ENCODE measurements at places on chromosomes 6 and 20.

- DNase-seq = no peak
Measured at GRCh38 chr6:106736502-106736901, 107.1 kb downstream of the QRSL1 start.

DNA sequence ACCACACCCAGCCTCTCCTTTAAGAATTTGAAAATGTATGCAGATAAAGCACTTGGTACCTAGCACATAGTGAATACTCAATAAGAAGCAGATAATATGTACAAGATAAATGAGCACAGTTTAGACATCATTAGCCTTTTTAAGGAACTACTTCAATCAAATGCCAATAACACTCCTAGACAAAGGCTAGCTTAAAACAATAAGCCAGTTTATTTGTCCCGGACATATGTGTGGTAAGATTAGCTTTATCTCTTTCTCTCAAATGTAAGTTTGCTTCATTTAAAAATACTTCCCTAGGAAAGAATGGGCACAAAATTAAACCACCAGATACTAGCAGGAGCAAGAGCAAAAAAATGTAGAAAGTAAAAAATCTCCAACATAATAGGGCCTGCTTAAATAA lies 73.8 kb downstream of the MAP3K5 start:
- no peak for DNase-seq

DNA sequence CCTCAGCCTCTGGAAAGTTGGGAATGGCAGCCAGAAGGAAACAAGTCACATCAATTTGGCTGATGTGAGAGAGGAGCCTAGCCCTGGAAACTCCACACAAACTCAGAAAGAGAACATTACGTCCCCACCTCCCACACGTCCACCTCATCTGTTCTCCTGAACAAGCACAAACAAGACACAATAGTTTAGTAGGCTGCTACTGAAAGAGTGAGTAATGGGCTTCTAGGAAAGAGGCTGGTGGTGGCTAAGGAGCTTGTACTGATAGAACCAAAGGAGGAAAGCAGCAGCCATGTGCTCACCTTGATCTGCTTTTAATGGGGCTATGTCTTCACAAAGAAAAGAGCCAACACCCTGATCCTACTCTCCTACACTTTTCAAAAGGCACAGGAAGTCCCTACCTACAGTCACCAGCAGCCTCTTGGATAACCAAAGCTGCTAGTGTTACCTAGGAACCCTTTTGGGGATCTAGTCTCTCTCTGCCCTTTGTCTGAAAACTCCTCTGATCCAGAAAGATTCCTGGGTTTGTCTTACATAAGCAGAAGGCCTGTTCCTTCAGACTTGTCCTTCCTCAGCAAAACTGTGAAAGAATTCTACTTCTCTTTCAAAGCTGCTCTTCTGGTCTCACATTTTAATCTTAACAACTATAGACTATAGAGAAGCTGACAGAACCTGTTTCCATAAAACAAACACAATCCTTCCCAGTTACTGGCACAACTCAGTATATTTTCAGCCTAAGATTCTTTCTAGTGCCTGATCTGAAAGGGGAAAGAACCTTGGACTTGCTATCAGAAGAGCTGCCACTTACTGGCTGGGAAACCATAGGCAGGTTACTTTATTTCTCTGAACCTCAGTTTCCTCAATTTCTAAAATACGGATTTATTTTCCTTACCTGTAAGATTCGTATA lies 3.1 kb downstream of the PLAGL2 start:
- no peak for DNase-seq

DNA sequence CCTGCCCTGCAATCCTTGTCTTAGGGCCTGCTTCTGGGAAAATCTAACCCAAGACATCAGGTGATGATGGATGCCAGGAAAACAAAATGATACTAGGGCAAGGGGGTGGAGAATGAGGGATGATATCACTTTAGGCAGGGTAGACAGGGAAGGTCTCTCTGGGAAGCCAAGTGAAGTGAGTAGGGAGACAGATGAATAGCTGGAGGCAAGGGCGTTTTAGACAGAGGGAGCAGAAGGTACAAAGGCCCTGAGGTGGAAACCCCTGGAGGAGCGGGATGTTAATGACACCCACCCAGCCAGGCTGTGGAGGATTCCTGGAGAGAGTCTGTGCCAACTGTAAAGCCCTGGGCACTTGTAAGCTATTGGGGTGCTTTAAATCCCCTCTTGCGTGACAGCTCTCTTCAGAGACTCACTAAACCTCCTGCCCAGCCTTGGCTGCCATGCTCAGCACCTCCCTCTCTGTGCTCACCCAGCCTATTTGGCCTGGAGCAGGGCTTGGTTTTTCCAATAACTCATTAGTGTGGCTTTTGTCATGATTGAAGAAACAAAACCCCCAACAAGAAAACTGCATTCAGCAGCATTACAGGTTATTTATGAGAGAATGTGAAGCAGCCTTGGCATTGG lies 12.4 kb upstream of the MDGA1 start:
- no peak for DNase-seq

DNA sequence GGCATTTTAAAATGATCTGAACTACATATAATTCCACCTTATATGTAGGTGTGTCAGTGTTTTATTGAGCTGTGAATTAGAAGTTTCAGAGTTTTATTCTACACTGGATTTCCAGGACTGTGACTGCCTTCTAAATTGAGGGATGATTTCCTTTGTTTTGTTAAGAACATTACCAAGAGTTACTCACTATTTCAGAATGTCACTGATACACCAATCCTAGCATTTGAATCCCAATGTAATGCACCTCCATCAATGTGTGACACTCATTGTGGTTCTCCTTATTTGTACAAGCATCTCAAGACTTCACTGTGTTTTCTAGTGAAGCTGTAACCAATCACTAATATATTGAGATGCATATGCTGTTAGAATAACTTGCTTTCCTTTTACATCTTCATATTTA lies 86.8 kb downstream of the PLCB1 start:
- peak; percentile 14 for DNase-seq

DNA sequence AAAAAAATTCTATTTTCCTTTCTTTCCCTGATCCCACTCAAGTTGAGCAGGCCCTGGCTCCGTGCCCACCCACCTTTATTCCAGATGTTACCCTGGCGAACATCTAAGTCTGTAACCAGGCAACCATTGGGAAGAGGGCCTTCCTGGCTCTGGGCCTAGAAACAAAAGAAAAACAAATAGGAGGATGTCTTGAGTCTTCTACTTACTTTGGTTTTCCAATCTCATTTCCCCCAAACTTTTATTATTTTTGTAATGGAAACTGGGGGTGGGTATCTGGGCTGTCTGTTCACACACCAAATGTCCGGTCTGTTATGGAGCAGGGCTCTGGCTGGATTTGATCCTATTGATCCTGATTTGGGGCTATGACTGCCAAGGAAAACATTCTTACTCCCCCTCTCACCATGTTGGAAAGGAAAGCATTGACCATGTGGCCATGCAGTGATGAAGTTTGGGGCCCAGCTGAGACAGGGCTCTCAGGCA lies 744.1 kb downstream of the DHX35 start:
- no peak for DNase-seq

DNA sequence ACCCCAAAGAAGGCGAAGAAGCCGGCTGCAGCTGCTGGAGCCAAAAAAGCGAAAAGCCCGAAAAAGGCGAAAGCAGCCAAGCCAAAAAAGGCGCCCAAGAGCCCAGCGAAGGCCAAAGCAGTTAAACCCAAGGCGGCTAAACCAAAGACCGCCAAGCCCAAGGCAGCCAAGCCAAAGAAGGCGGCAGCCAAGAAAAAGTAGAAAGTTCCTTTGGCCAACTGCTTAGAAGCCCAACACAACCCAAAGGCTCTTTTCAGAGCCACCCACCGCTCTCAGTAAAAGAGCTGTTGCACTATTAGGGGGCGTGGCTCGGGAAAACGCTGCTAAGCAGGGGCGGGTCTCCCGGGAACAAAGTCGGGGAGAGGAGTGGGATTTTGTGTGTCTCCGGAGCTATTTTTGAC lies 69.6 kb downstream of the HFE start:
- DNase-seq = peak; percentile 13

DNA sequence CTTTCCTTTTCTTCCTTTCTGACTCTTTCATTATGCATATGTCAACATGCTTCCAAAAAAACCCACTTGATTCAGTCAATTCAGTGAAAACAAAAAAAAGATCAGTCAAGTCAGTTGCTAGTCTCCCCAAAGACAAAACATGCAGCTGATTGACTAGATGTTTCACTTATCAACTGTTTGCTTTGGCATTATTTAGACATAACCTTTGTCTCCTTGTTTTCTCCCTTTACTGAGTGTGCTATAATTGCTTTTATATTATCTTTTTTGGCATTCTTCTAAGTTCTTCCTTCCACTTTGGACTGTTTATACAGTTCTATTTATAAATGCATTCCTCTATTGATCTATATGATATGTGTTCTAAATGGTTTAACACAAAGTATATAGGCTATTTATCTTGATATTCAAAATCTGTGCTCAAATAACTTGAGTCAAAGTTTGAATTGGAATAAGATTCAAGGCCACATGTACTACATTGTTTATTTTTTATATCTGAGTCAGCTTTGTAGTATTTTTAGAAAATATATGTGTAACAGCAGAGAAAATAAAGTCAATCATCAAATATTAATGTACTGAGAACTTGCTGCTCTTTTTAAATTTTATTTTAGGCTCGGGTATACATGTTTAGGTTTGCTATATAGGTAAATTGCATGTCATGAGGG lies 260.5 kb downstream of the CENPW start:
- DNase-seq = no peak

DNA sequence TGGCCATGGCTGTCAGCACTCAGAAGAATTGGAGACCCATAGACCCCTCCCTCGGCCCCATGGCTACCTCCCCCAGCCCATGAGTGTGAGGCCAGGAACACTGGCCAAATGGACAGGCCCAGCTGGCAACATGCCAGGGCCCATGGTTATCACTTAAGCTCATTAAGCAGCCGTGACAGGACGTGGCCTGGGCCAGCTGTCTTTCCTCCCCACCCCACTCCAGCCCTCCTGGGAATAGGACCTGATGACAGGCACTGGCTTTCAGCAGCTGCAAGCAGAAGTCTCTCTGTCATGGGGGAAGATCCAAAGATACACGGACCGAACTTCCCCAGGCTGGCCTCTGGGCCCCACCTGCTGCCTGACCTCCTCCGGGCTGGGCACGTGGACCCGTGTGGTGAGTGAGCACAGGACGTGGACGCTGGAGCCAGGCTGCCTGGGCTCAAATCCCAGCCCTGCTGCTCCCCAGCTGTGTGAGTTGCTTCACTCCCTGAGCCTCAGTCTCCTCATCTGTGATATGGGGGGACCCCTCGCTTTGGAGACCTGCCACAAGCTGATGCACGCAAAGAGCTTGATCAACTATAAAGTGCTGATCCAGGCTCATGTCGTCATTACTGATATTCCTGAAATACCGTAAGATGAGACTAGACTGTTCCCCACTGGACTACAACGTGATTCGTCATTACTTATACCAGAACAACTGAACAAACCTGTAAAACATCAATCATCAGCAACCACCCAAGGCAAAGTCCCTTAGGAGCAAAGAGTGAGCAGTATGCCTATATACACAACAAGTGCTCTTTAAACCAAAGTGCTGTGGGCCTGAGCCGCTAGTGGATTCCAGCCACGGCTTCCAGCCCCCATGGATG lies 22.0 kb upstream of the VSTM2L start:
- DNase-seq = no peak

GRCh38 chr6:100175814-100176310 lies 181.8 kb upstream of the MCHR2 start:
- peak; percentile 55 for DNase-seq

DNA sequence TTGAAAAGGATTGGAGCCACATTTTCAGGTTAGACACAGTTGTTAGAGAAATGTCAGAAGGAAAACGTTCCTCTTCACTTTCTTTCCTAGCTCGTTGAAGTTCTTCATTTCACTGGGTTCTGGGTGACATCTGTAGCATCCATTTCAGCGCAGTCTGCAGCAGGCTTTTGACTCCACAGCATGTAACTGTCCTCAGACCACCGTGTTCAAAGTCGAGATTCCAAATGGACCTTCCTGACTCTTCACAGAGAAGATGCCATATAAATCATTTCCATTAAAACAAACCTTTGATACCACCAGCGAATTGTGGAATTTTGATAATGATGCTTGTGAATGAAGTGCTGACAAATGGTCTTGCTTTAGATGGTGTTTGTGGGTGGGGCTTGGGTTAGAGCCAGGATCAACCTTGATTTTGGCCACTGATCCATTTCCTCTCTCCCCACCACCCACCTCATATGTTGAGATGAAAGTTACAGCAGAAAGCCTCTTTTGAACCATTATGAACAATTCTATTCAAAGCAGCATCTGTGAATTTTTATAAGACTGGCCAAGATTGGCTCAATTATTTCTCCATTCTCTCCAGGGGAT lies 185.3 kb upstream of the PREP start:
- DNase-seq = no peak

DNA sequence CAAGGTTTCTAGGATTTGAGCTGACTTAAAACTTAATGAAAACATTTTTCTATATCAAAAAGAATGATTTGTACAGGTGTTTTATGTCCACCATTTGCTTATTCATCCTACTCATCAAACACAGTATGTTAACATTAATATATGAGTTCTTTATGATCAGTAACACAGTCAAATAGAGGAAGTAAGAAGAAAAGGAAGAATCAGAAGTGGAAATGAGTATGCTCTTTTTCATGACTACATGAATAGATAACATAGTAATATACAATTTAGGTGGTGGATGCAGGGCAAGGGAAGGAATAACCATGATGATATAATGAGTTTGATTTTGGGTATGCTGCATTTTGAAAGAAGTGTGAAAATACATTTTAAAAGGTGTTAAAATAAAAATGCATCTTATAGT lies 16.5 kb downstream of the KPNA5 start:
- DNase-seq = no peak

DNA sequence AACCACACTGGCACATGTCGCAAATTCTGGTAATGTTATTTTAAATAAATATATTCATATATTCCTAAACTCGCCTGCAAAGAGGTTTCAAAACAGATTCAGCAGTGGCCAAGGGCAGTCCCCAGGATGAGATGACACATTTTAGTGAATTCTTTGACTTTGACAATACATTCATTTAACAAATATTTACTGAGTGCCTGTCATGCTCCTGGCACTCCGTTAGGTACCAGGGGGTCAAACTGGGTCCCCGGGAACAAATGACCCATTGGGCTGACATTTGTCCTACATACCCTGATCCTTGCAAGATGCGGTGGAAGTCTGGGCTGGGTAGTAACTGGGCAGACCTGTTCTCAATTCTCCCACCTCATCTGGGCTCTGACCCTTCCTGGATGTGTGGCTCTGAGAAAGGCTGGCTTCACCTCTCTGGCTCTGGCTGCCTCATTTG lies 74.9 kb downstream of the FYN start:
- no peak for DNase-seq

- no peak for DNase-seq
Measured at GRCh38 chr6:148239215-148239614, 103.4 kb upstream of the SASH1 start.

- no peak for DNase-seq
Measured at GRCh38 chr20:32158351-32158750, 48.8 kb downstream of the TM9SF4 start.

- DNase-seq = no peak
Measured at GRCh38 chr6:124982669-124983068, 20.4 kb downstream of the RNF217 start.
